ENCODE measurements at places on chromosomes 3 and 15. TPM values are rescaled to one million over a fixed set of nuclear protein-coding genes. Genes with fewer than 3 reads are reported as not detected.

The ZMYND10 gene
- 0.99 TPM for polyA plus RNA-seq

The GOLGA6B gene
- 0.07 TPM for polyA plus RNA-seq

The THPO gene
- polyA plus RNA-seq: 1.9 TPM

GRCh38 chr3:46096336-46096735, 69.1 kb upstream of the XCR1 start:
- peaks cover 14% of the 10 kb centered on the region for H3K4me1 ChIP-seq
- H3K27ac ChIP-seq: no peak overlapping the region

The SPTSSB gene
- 0.40 TPM for polyA plus RNA-seq

- no peak overlapping the region for H3K4me3 ChIP-seq
- no peak for DNase-seq
- no peak overlapping the region for H3K27ac ChIP-seq
- no peaks in the 10 kb centered on the region for H3K36me3 ChIP-seq
- no peaks in the 10 kb centered on the region for H3K27me3 ChIP-seq
These were observed 221.4 kb upstream of the SUCLG2 start for GRCh38 chr3:67875858-67876257.

DNA sequence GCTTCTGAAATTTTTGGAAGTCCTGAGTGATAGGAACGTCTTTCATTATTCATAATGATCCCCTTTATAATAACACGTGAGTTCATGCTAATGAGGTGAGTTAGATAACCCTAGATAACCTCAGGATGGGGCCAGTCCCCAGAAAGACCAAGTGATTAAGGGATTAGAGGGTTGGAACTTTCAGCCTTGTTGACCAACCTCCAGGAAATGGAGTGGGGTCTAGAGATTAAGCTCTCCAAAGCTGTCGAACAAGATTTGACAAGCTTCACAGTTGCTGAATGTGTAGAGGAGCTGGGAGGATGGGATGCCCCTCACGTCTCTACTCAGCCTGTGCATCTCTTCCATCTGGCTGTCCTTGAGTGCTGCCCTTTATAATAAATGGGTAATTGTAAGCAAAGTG, 107.1 kb downstream of the ZMAT3 start:
- no peaks in the 10 kb centered on the region for H3K27me3 ChIP-seq
- H3K27ac ChIP-seq: no peak overlapping the region
- no peaks in the 10 kb centered on the region for H3K4me1 ChIP-seq
- H3K36me3 ChIP-seq: no peaks in the 10 kb centered on the region
- no peak for DNase-seq
- no peak overlapping the region for H3K4me3 ChIP-seq

The FBXO40 gene
- polyA plus RNA-seq: not detected

DNA sequence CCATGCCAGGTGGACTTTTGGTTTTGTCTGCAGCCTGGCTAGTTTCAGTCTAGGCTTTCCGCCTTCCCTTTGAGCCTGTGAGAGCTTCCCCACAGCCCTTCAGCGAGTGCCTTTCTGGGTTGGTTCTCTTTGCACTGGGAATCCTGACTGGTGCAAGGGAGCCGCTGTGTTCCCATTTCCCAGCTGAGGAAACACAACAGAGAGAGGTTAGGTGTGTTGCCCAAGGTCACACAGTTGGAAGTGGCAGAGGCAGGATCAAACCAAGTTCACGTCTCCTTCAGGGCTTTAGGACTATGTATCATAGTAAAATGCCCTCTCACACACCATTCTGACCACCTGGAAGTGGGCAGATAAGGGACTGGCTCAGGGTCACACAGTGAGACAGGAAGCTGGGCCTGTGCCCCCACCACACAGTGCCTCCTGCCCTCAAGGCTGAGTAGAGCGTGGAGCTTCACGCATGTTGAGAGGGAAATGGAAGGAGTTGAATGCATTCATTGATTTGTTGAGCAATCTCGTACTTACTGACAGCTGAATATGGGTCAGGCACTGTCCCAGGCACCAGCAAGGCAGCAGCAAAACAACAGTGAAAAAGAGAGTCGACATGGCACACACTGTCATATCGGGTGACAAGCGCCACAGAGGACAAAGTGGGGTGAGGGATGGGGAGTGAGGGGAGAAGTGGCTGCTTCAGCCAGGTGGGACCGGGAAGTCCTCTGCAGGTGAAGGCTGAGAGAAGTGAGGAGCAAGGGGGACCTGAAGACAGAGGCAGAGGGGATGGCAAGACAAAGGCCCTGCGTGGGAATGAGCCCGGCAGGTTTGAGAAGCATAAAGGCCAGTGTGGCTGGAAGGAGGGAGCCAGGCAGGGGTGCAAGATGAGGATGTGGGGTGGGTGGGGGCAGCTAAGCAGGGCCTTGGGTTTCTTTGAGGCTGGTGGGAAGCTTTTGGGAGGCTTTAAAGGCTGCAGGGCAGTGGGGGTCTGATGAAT, 12.3 kb upstream of the ANPEP start:
- no peak for DNase-seq
- peaks cover 21% of the 10 kb centered on the region for H3K4me1 ChIP-seq
- H3K4me3 ChIP-seq: no peak overlapping the region
- peaks cover 4% of the 10 kb centered on the region for H3K36me3 ChIP-seq

GRCh38 chr3:64954995-64955636, 267.3 kb upstream of the ADAMTS9 start:
- H3K27me3 ChIP-seq: no peaks in the 10 kb centered on the region
- H3K4me1 ChIP-seq: no peaks in the 10 kb centered on the region
- H3K27ac ChIP-seq: no peak overlapping the region
- peak; percentile 35 for DNase-seq
- no peaks in the 10 kb centered on the region for H3K36me3 ChIP-seq

GRCh38 chr3:126872701-126873342, 110.1 kb upstream of the PLXNA1 start:
- no peak for DNase-seq
- H3K27me3 ChIP-seq: no peaks in the 10 kb centered on the region
- no peak overlapping the region for H3K4me3 ChIP-seq
- H3K4me1 ChIP-seq: no peaks in the 10 kb centered on the region
- H3K27ac ChIP-seq: no peak overlapping the region

- no peak for DNase-seq
- H3K36me3 ChIP-seq: no peaks in the 10 kb centered on the region
- H3K27ac ChIP-seq: no peak overlapping the region
- no peaks in the 10 kb centered on the region for H3K27me3 ChIP-seq
- H3K4me1 ChIP-seq: no peaks in the 10 kb centered on the region
- no peak overlapping the region for H3K4me3 ChIP-seq
These were observed 708.7 kb downstream of the VGLL3 start for GRCh38 chr3:86282106-86282787.

The SPINK8 gene
- not detected for polyA plus RNA-seq

GRCh38 chr3:27080258-27080525, 289.0 kb downstream of the NEK10 start:
- H3K27me3 ChIP-seq: no peaks in the 10 kb centered on the region
- H3K27ac ChIP-seq: no peak overlapping the region
- no peak for DNase-seq
- no peaks in the 10 kb centered on the region for H3K36me3 ChIP-seq

GRCh38 chr3:139095803-139096466, 51.2 kb upstream of the PRR23C start:
- no peak overlapping the region for H3K4me3 ChIP-seq
- no peak for DNase-seq
- H3K4me1 ChIP-seq: no peaks in the 10 kb centered on the region
- no peaks in the 10 kb centered on the region for H3K36me3 ChIP-seq
- peaks cover 3% of the 10 kb centered on the region for H3K27me3 ChIP-seq
- no peak overlapping the region for H3K27ac ChIP-seq

- no peaks in the 10 kb centered on the region for H3K36me3 ChIP-seq
- DNase-seq: peak; percentile 77
- H3K4me1 ChIP-seq: peaks cover 9% of the 10 kb centered on the region
- peak overlapping the region; percentile 98 for H3K4me3 ChIP-seq
- peak overlapping the region; percentile 99 for H3K27ac ChIP-seq
- H3K27me3 ChIP-seq: no peaks in the 10 kb centered on the region
These were observed 1.3 kb downstream of the CTNNB1 start for GRCh38 chr3:41200669-41201021.

DNA sequence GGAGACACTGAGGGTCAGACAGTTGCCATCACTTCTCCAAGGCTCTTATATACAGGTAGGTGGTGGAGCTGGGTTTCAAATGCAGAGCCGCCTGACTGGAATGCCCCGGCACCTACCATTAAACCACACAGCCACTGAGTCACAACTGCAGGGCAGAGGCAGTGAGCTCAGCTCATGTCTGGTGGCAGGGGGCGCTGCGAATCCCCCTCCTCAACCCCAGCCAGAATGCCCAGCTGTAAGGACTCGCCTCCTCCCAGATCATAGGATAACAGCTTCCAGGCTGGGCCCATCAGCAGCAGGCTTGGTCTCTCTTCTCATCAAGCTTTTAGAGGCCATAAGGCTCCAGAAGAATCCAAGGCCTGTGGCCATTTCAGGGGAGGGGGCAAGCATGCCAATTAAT, 26.4 kb downstream of the ADCY5 start:
- H3K36me3 ChIP-seq: no peaks in the 10 kb centered on the region
- no peaks in the 10 kb centered on the region for H3K27me3 ChIP-seq
- H3K4me3 ChIP-seq: no peak overlapping the region
- no peak for DNase-seq
- no peak overlapping the region for H3K27ac ChIP-seq

The LRTM1 gene
- 0.25 TPM for polyA plus RNA-seq

- H3K36me3 ChIP-seq: no peaks in the 10 kb centered on the region
- no peak overlapping the region for H3K4me3 ChIP-seq
These were observed 218.2 kb upstream of the ADAMTS9 start for GRCh38 chr3:64905906-64906410.

DNA sequence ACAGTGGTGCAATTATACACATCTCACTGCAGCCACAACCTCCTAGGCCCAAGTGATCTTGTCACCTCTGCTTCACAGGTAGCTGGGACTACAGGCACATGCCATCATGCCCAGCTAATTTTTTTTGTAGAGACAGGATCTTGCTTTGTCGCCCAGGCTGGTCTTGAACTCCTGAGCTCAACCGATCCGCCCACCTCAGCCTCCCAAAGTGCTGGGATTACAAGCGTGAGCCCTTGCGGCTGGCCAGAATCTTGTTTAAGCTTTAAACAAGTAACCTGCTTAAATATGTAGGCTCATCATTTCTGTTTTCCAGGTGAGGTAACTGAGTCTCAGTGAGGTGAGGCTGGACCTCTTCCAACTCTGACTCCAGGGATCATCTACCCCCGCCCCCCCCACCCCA, 7.7 kb upstream of the PSTPIP1 start:
- H3K36me3 ChIP-seq: no peaks in the 10 kb centered on the region
- no peak overlapping the region for H3K27ac ChIP-seq
- no peak for DNase-seq
- H3K4me1 ChIP-seq: peaks cover 7% of the 10 kb centered on the region
- no peaks in the 10 kb centered on the region for H3K27me3 ChIP-seq

GRCh38 chr3:2261747-2262146, 163.1 kb downstream of the CNTN4 start:
- H3K36me3 ChIP-seq: no peaks in the 10 kb centered on the region
- H3K4me3 ChIP-seq: no peak overlapping the region
- H3K4me1 ChIP-seq: no peaks in the 10 kb centered on the region
- no peak for DNase-seq
- H3K27me3 ChIP-seq: no peaks in the 10 kb centered on the region

DNA sequence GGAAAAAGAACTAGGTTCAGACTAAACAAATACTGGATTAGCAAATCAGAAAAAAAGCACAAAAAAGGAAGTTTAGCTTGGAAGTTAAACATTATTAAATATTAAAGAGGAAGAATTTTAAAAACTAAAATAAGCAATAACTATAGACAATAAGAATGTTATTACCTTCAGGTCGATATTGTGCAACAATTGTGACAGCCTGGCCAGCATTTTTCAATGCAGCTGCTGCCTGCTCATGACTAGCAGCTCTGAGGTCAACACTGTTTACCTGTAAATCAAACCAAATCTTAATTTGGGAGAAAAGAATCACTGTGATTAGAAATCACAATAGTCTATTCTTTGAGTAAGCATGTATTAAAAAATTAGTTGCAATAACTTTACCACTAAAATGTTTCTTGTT, 75.1 kb upstream of the MELTF start:
- peaks cover 31% of the 10 kb centered on the region for H3K36me3 ChIP-seq
- no peak for DNase-seq
- no peak overlapping the region for H3K4me3 ChIP-seq
- H3K27me3 ChIP-seq: no peaks in the 10 kb centered on the region

The ERICH6 gene
- polyA plus RNA-seq: 0.09 TPM

GRCh38 chr3:55160241-55160983, 232.6 kb upstream of the LRTM1 start:
- no peaks in the 10 kb centered on the region for H3K27me3 ChIP-seq
- H3K36me3 ChIP-seq: no peaks in the 10 kb centered on the region
- no peak overlapping the region for H3K27ac ChIP-seq
- no peak overlapping the region for H3K4me3 ChIP-seq
- peak; percentile 25 for DNase-seq

The WWTR1 gene
- 29.2 TPM for polyA plus RNA-seq

DNA sequence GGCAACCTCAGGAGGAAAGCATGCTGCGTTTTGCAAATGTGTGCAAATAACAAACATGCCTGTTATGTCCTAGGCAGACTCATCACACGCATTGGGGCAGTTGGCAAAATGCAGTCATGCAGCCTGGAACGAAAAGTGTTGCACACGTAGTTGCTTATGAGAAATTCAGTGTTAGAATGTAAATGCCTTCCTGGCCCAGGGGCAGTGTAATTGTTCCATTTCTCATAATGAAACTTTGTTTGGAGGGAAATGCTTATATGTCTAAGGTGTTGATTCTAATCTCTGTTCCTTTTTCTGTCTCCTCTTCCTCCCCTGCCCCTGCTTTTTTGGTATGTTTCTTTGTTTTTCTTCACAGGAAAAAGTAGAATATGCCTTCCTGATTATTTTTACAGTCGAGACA, 156.0 kb downstream of the CACNA1D start:
- H3K4me3 ChIP-seq: no peak overlapping the region
- peaks cover 17% of the 10 kb centered on the region for H3K36me3 ChIP-seq
- no peaks in the 10 kb centered on the region for H3K27me3 ChIP-seq

The NR1I2 gene
- polyA plus RNA-seq: 89.1 TPM

GRCh38 chr3:165644331-165644730, 192.9 kb downstream of the BCHE start:
- no peaks in the 10 kb centered on the region for H3K36me3 ChIP-seq
- H3K4me3 ChIP-seq: no peak overlapping the region
- DNase-seq: no peak

- H3K27ac ChIP-seq: no peak overlapping the region
- H3K4me1 ChIP-seq: no peaks in the 10 kb centered on the region
- peaks cover 17% of the 10 kb centered on the region for H3K36me3 ChIP-seq
- no peak for DNase-seq
- no peak overlapping the region for H3K4me3 ChIP-seq
These were observed 33.1 kb downstream of the CRTAP start for GRCh38 chr3:33146791-33147445.

- no peaks in the 10 kb centered on the region for H3K27me3 ChIP-seq
- no peaks in the 10 kb centered on the region for H3K4me1 ChIP-seq
- DNase-seq: no peak
- no peak overlapping the region for H3K27ac ChIP-seq
These were observed 10.1 kb downstream of the SEMA7A start for GRCh38 chr15:74423431-74424257.
